ENCODE measurements at places on chromosomes 12 and 14.

GRCh38 chr12:47276621-47277309 is 197.0 kb upstream of the AMIGO2 start:
- no peak for DNase-seq

GRCh38 chr14:21804981-21805380 is 131.4 kb upstream of the OR4E1 start:
- DNase-seq = no peak

GRCh38 chr12:79629561-79629960 is 61.2 kb downstream of the PAWR start:
- no peak for DNase-seq

DNA sequence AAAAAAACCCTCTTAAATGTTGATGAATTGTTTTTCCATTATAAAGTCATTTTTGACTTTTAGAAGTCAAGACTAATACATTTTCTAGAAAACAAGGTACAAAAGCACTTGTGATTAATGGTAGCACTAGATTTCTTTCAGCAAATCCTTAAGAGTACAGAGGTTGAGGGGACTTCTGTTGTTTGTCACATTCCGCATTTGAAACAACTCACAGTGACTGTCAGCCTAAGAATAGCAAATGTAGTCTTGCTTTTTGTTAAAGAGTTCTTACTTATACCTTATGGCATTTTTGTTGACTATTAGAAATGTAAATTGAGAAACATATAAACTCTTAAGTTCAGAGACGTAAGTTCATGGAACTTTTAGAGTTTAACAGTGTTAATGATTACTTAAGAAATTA is 16.4 kb downstream of the YARS2 start:
- DNase-seq = no peak

GRCh38 chr12:115322275-115322674 is 638.3 kb upstream of the TBX3 start:
- no peak for DNase-seq

DNA sequence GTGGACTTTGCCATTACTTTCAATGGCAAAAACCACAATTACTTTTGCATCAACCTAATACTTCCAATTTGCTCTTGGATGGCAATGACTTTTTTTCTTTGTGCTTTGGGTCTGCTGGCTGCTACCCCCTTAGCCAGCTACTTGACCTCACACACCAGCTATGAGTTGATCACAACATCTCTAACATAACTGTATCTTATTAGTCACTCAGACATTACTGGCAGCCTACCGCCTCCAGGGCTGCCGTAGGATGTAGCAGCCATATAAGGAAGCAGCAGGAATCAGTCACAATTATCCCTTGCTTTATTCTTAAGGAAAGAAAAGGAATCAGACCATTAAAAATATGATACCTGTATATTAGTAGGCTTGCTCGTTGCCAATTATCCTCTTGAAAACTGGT is 260.5 kb downstream of the ADAMTS20 start:
- no peak for DNase-seq

GRCh38 chr14:28406196-28406595 is 360.4 kb upstream of the FOXG1 start:
- DNase-seq = no peak

GRCh38 chr12:121657305-121658008 is 12.0 kb downstream of the MORN3 start:
- DNase-seq = no peak

DNA sequence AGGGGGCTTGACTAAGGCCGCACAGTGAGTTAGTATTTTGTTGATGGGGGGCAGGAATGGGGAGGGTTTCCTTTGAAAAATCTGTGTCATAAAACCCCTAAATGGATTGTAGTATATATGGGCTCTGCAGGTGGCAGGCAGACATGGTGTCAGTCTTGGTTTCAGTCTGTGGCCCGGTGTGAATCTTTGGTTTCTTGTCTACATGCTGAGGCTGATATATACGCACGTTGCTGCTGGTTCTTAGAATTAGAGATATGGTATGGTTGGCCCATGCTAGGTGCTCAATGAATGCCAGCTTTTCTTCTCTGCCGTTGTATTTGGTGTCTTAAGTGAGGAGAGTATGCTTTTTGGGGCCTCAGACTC is 73.1 kb downstream of the TSPAN9 start:
- no peak for DNase-seq

DNA sequence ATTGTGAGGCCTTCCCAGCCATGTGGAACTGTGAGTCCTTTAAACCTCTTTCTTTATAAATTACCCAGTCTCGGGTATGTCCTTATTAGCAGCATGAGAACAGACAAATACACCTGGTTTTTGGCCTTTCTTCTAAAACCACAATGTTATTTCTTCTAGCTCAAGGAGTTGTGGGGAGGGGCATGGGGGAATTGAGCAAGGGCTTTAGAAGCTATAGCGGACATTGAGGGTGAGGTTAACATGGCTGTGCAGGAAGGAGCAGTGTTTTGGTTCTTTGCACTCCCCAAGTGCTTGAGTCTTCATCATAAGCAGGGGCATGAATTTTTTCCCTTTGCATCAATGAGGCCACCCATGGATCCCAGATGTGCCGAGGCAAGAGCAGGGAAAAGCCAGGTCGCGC is 86.8 kb downstream of the SPRING1 start:
- no peak for DNase-seq

DNA sequence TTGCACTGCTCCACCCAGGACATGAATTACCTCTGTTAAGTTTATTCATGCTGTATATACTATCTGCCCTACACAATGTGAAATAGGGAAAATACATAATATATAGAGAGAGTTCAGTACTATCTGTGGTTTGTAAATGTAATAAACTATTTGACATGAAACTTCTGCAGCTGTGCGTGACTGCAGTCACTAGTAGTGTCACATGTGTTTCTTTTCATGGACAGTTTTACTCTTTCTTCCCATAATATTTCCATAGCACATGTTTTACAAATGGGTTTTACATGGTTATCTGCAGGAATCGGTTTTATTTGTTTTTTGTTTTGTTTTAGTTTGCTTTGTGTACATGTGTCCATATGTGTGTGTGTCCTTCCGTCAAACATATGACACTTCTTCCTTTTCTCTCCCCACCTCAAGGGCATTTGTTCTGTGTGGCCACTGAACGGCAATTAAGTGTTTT is 1644.1 kb upstream of the FLRT2 start:
- DNase-seq = no peak

GRCh38 chr12:106733660-106734059 is 40.8 kb upstream of the RIC8B start:
- DNase-seq = no peak

GRCh38 chr14:95287176-95287754 is 32.4 kb downstream of the CLMN start:
- DNase-seq = no peak

GRCh38 chr12:55472264-55472663 is 2.3 kb upstream of the OR6C70 start:
- no peak for DNase-seq

- peak; percentile 97 for DNase-seq
Measured at GRCh38 chr14:21071225-21072030, 1.3 kb downstream of the ARHGEF40 start.

GRCh38 chr12:122182887-122183587 is at the start of gene LRRC43:
LRRC43 (plus strand) TSS chr12:122183123; CDS start chr12:122183145, 22 bp downstream.
- no peak for DNase-seq

DNA sequence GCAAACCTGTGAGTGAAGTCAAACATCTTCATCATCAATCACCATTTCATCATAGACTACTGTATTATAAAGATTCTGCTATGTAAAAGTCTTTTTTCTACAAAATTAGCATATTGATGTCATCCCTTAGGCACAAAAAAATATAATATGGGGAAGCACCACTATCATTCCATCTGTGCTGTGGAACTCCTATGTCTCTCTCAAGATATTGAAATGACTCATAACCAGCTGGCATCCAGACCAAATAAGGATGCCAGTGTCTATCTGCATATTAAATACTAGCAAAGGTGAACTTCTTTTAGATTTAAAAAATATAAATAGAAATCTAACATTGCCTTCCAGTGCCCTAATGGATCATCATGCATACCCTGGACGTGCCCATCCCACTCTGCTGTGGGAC is 17.9 kb upstream of the DCAF5 start:
- no peak for DNase-seq

- no peak for DNase-seq
Measured at GRCh38 chr14:95862243-95862642, 14.4 kb upstream of the TUNAR start.

- DNase-seq = no peak
Measured at GRCh38 chr12:124727922-124728321, 135.7 kb downstream of the SCARB1 start.

DNA sequence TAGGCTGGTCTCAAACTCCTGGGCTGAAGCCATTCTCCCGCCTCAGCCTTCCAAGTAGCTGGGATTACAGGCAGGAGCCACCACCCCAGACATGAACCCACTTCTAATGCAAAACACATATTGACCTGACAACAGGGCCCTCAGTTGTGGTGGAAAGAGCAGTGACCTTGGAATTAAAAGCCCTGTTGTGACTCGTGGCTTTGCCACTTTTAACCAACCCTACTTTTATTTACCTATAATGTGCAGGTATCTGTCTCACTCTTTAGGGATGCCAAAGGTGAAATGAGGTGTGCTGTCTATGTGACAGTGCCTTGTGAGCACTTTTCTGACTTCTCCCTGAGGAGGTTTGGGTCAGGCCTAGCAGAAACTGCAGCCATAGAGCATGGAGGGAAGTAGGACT is 132.8 kb upstream of the DNM1L start:
- DNase-seq = no peak

GRCh38 chr12:34346372-34347034 is 324.2 kb downstream of the ALG10 start:
- no peak for DNase-seq

- peak; percentile 48 for DNase-seq
Measured at GRCh38 chr12:50985322-50985721, 33.0 kb downstream of the HIGD1C start.

DNA sequence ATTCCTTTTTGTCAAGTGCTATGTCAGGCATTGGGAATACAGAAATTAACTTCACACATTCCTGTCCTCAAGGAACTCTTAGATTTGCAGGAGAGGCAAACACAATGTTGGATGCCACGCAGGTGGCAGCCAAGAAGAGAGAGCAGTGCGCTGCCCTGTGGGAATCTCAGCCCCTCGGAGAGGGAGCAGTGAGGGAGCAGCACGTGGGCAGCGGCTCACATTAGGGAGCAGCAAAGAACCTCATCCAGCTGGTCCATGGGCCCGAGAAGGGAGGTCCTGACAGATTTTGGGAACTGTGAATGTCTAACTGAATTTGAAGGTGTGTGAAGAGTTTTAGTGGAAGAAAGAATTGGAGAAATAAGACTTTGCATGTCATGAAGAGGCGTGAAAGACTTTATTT is 47.2 kb upstream of the EVL start:
- DNase-seq = no peak

GRCh38 chr14:88613552-88614010 is 50.7 kb downstream of the ZC3H14 start:
- DNase-seq = no peak

All from left hindlimb (tissue), 1 donor.